Omental fat pad (tissue), 4 donors: ENCODE measurements at places on chromosomes 7 and 10. TPM values are rescaled to one million over a fixed set of nuclear protein-coding genes. Genes with fewer than 3 reads are reported as not detected.

DNA sequence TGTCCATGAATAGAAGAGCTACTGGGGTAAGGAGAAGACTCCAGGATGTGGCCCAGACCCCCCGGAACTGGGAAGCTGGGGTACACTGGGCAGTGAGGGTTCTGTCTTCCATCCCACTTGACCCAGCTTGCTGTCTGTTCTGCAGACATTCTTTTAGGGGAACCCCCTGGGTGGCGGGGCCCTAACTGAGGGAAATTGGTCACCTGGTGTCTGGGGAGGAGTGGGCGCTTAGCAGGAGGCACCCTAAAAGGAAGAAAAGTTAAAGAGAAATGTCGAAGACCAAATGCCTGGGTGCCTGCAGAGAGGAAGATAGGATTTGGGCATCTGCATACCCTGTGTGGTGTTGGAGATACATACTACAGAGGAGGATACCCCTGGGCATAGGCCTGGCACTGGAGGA, 1.0 kb downstream of the AP1S1 start:
- DNase-seq, result no peak

The CASTOR2 gene
- total RNA-seq, result 22.7 TPM

DNA sequence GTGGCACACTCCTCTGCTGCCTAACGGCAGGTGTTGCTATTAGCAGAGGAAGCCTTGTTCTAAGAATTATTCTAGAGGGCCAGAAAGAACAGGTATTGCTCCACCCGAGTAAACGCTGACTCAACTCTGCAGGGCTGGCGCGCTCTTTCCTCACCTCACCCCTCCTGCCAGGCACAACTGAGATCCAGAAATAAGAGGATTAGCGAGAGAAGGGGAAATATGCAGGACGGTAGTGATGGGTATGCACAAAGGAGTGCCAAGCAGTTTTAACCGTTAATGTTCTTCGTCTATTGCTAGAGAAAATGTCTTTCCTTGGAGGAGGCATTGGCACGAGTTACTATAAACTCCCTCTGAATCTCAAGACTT, 369 bp upstream of the SCIN start:
- no peak for DNase-seq

GRCh38 chr7:112462236-112462635, 12.0 kb downstream of the IFRD1 start:
- DNase-seq, result no peak

The CALML5 gene
- not detected for total RNA-seq

DNA sequence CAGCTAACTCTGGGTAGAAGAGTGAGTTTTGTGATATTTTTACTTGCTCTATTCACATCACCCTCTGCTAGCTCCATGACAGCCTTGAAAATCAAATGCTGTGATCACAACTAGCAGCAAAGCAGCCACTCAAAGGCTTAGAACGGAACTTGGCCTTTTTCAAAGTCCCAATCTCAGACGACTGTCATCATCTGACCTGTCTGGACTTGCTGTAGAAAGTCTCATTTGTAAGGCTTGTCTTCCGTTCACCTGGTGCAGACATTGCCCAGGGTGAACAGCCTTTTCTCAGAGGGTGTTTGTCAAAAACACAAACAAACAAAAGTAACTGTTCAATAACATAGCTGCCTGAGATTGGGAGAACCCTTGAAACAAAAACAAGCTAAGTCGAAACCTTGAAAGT, 458.9 kb upstream of the ADARB2 start:
- DNase-seq, result no peak

GRCh38 chr10:30027057-30028005, 32.1 kb downstream of the JCAD start:
- DNase-seq, result no peak

The AKR1C8 gene
- 1.5 TPM for total RNA-seq

The PFKFB3 gene
- 213 TPM for total RNA-seq

- DNase-seq, result no peak
Observed at GRCh38 chr7:19482628-19483027, 226.2 kb downstream of the POLR1F start.

GRCh38 chr7:24786941-24787340, 29.7 kb upstream of the GSDME start:
- DNase-seq, result no peak

The SPACDR gene
- not detected for total RNA-seq

- no peak for DNase-seq
Observed at GRCh38 chr7:8724080-8724718, 290.8 kb downstream of the NXPH1 start.

- no peak for DNase-seq
Observed at GRCh38 chr10:11147722-11148121, 130.1 kb downstream of the CELF2 start.

DNA sequence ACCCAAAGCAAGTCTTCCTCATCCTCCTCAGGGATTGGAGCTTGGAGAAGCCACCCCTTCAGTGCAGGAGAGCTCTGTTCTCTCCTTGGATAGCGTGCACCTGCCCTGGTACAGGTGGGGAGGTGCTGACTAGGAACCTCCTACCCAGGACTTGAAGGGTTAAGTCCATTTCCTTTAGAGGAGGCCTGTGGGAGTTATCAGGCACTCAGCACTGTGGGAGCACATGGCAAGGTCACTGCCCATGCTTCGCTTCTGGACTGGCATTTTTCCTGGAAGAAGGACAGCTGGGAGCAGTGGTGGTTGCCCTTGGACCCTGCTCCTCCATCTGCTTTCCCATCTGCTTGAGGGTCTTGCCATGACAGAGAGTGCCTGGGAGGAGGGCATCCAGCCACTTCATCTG, 142.8 kb downstream of the CXCL12 start:
- no peak for DNase-seq

The TMEM26 gene
- total RNA-seq, result 1.4 TPM

The TRPV5 gene
- not detected for total RNA-seq

GRCh38 chr7:79458796-79459195, 5.3 kb upstream of the MAGI2 start:
- DNase-seq, result no peak

- DNase-seq, result no peak
Observed at GRCh38 chr7:158323741-158324396, 263.8 kb downstream of the PTPRN2 start.

GRCh38 chr7:140005754-140006503, 56.8 kb downstream of the PARP12 start:
- no peak for DNase-seq

The INMT gene
- 225 TPM for total RNA-seq

DNA sequence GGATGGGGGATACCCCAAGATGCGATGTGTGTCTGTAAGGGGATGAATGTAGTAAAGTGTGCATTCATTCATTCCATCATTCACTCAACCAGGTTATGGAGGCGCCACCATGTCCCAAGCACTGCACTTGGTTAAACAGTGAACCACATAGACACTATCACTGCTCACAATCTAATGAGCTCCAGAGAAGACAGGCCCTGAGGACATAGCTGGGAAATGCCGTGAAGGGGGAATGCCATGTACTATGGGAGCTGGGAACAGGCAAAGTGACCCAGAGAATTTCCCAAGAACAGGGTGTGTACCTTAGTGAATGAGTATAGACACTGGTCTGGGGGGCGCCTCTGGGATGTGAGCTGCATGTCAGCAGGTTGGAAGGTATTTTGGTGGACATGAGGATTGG, 44.5 kb upstream of the LBX1 start:
- DNase-seq, result no peak

- no peak for DNase-seq
Observed at GRCh38 chr7:21317966-21318915, 109.6 kb upstream of the SP4 start.

The GSDME gene
- total RNA-seq, result 36.9 TPM

The WDR86 gene
- 22.3 TPM for total RNA-seq

DNA sequence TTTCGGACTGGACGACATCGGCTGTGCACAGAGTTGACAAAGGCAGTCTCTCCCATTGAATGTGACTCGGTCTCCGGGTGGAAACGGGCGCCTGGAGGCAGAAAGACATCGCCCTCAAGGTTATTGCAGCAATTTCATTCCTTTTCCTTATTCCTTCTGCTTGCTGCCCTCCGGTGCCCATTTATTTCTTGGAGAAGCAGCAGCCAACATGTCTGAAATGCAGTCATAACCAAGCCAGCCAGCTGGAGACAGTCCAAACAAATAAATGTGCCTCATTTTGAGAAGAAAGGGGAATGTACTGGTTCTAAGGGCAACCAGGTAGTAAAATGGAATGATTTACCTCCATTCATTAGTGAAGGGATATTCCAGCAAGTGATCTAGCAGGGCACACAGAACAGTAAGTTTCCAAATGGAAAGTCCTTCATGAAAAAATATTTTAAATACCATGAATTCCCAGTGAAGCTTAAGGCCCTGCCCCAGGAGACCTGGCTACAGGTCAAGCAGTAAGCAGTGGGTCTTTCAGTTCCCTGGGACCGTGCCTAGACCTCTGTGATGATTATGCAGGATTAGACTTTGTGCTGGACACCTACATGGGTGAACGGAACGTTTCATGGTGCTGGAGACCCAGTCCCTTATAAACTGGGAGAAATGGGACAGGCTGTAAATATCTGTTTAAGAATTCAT, 86.6 kb downstream of the ABLIM1 start:
- no peak for DNase-seq

The WIPF3 gene
- total RNA-seq, result 0.50 TPM

- DNase-seq, result no peak
Observed at GRCh38 chr10:97059872-97060205, 125.9 kb downstream of the SLIT1 start.

The ZNF365 gene
- 0.12 TPM for total RNA-seq

GRCh38 chr10:29537799-29538198, 97.0 kb downstream of the SVIL start:
- DNase-seq, result no peak

- DNase-seq, result no peak
Observed at GRCh38 chr10:100696477-100696901, 48.9 kb upstream of the PAX2 start.

The INPP5F gene
- 13.7 TPM for total RNA-seq

DNA sequence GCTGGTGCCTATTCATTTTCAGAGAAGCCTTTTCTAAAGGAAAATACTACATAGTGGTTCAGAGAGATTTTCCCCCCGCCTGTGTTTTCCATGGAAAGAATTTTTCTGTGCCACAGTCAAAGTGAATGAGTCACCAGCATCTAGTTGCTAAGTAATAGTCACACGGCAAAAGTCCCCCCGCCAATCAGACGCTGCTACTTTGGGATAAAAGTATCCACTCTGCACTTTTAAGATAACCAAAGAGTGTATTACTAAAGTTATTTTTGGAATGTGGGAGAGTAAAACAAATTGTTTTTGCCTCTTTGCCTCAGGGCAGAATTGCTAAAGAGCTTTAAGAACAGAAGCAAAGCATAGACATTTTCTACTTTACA, 23.5 kb downstream of the ABLIM1 start:
- no peak for DNase-seq

DNA sequence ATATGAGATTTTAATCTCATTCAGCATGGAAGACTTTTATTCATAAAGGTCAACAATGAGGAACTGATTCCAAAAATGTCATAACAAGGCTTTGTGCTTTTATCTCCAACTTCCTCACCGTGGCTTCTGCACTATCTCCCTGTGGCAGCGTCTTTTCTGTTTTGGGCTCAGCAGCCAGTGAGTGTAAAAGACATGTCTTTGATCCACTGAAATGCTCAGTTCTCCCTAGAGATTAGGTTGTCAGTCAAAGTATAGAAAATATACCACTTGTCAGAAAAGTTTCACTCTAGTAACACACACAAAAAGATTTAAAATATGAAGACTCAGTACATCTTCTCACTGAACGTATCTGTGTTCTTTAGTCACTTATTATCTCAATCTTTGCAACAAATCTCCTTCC, 901.8 kb upstream of the ZWINT start:
- DNase-seq, result no peak

DNA sequence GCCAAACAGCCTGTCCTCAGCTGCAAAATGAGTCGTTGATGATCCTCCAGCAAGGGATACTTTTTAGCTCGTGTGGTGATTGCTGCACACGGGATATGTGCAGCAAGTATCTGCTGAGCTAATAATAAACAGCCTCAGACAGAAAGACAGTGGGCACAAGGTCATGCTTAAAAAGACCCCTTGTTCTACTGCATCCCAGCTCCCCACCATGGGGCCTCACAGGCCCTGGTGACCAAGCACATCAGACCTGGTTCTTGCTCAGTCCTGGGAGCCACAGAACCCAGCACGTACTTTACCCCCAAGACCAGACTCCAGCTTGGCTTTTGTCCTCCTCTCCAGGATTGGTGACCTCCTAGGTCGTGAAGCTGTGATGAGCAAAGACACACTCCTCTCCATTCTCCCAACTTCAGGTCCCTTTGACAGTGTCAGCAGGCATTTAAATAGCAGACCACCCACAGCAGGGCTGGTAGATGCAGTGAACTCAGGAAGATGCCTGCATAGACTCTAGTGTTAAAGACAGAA, 50.5 kb downstream of the EGFR start:
- no peak for DNase-seq

GRCh38 chr7:41882745-41883420, 180.0 kb upstream of the INHBA start:
- DNase-seq, result no peak

- peak; percentile 69 for DNase-seq
Observed at GRCh38 chr7:38374507-38374906, 101.1 kb upstream of the TARP start.

DNA sequence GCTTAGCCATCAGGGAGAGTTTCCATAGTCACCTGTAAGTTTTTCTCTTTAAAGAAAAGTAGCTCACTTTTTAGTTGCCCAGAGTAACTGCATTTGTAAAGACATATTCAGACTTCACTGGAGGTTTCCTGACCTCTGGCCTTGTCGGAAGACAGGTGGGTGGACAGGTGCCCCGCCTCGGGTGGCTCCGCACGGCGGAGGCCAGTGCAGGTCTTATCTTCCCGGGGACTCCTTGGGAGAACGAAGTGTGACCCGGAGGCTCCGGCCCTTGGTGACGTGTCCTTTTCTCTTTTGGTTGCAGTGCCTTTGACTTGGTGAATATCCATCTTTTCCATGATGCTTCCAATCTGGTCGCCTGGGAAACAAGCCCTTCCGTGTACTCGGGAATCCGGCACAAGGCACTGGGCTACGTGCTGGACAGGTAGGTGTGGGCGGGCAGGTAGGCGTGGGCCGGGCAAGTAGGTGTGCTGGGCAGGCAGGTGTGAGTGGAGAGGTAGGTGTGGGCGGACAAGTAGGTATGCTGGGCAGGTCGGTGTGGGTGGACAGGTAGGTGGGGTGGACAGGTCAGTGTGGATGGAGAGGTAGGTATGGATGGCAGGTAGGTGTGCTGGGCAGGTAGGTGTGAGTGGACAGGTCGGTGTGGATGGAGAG, 75.8 kb downstream of the NKX6-2 start:
- DNase-seq, result no peak

DNA sequence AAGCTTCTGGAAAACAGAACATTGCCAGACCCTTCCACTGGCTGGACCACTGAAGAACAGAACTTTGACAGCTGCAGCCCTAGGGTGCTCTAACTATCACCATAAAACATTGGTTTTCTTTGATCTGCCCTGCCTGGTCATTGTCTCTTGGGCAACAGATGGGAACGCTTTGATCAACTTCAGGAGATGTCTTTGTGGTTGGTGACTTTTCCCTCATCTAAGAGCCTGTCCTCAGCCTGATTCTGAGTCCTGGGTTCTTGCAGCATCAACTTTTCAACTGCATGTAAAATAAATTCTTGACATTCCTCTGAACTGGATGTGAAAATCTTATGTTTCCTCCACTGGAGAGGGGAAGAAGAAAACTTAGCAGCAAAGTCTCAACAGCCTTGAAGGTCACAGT, 53.1 kb upstream of the ZNRF2 start:
- DNase-seq, result no peak
